ENCODE measurements at places on chromosomes 7 and 10.

DNA sequence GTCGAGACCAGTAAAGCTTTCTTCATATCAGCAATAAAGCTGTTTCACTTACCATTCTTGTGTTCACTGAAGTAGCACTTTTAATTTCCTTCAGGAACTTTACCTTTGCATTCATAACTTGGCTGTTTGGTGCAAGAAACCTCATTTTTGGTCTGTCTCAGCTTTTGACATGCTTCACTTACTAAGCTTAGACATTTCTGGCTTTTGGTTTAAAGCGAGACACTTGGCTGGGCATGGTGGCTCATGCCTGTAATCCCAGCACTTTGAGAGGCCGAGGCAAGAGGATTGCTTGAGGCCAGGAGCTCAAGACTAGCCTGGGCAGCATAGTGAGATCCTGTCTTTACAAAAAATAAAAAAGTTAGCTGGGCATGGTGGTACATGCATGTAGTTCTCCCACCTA lies 15.8 kb downstream of the PLEKHA1 start:
- no peak for DNase-seq

- no peak for DNase-seq
Measured at GRCh38 chr7:14510268-14510667, 392.3 kb downstream of the DGKB start.

GRCh38 chr10:130913844-130914243 lies 397.7 kb downstream of the TCERG1L start:
- DNase-seq = no peak

- no peak for DNase-seq
Measured at GRCh38 chr10:596725-597345, 92.6 kb downstream of the DIP2C start.

DNA sequence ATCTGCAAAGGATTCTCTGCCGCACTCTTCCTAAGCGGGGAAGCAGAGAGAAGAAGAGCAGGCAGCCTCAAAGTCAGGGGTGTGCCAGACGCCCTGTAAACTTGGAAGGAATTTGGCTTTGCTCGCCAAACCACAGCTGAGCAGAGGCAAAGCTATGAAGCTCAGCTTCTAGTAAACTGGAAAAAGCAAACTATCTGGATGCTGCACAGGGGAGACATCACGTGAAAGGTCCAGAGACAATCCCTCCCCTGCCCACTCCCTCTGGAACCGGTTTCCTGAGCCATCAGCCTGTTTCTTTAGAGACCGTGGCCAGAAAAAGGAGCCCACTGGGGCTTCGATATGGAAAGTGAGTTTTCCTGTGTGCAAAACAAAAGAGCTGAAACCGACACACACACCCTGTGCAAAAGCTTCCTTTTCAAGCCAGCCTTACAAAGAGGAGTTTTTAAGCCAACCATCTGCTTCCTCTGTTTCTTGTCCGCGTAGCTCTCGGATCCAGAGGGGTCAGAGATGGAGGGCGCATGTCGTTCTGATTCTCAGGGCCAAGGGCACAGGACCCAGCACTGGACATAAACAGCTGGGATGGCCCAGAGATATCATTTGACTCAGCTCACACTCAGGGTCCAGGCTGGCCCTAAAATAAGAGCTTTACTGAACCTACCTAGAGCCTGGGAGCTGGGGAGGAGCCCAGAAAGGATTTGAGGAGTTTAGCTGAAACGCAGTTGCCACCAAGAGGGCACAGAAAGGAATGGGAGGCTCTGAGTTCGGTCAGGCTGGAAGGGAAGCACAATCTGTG lies 58.2 kb upstream of the DNAAF5 start:
- no peak for DNase-seq

DNA sequence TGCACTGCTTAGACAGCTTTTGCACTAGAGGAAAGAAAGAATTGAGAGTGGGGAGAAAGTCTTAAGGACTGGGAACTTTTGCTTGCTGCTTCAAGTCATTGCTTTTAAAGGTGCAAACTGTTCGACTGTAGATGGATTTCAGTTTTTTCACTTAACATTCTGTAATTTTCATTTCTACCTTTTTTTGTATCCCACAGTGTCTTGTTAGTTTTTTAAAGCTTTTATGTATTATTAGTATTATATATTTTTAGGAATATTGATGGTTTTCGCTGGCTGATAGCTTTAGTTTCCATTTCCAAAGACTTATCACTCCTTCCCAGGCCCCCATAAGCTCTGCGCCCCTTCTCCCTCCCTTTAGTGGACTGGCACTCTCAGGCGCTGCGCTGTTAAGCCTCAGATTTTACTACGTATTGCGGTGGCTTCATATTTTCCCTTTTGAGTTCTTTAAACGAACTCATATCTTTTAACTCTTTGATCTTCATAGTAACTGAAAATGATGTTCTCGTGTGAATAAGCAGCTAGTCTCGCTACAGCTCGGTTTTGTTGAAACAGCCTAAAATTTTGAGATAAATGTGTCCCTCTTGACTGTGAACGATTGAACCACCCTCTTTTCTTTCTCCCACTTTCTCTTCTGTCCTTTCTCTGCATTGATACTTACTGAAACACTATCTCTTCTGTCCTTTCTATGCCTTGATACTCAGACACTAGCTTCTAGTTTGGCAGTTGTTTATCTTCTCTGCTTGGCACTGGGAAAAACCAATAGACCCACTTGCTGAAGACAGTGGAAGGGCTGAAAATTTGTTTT lies 2.5 kb upstream of the ETV1 start:
- no peak for DNase-seq

GRCh38 chr7:146424084-146424483 lies 307.5 kb downstream of the CNTNAP2 start:
- no peak for DNase-seq

- DNase-seq = no peak
Measured at GRCh38 chr10:72292223-72292691, 18.5 kb downstream of the DDIT4 start.

GRCh38 chr7:155533120-155533826 lies 13.1 kb downstream of the CNPY1 start:
- peak; percentile 29 for DNase-seq

DNA sequence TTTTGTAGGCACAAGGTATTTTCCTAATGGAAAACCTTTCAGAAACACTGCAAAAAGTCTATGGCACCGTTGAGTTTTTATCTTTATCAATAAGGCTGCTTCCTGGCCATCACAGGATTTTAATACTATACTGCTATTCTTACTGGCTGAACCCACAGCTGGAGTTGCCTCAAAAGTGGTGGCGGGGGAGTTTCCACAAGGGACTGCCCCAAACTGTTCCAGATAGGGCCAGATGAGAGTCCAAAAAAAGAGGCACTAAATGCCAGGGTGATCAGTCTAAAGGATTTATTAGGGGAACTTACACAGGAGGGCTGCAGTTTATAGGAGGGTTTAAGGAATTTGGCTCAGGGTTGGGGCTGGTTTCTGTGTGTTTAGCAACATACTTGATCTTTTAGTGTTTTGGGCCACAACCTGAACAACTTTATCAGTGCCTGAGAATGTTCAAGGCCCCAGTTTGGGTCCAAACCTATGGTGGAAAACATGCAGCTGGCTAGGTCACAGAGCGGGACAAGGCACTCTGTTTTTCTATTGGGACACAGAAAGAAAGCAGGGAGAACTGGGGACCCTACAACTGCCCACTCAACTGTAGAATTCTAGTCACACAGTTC lies 41.4 kb downstream of the STAM start:
- no peak for DNase-seq
